BJ (cell line): ENCODE measurements at places on chromosomes 3 and 15.

- DNase-seq = no peak
Measured at GRCh38 chr3:66656609-66657008, 155.8 kb upstream of the LRIG1 start.

- no peak for DNase-seq
Measured at GRCh38 chr15:55789066-55789660, 46.2 kb upstream of the PRTG start.

DNA sequence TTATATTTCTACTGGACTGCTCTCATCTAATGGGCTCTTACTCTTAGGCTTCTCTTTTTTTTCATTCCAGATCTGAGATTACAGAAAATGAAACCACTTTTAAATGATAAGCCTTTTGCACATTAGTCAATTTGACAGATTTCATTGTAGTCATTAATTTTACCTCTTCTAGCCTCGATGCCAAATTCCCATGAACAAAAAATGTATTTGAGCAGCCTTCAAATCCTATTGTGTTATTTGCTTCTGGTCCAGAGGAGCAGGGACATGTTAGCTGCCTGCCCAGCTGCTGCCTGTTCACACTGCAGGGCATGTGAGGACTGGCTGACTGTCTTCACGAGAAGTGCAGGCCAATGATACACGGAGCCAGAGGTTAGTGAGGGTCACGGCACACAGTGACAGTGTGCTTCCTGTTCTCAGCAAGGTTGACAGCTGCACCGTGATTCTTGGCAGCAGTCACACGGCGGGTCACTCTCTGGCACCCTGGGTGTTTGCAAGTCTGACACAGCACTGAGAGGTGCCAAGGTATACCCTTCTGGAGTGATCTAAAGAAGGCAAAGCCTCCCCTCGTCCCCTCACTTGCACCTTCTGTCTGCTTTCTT is 40.8 kb downstream of the KAT2B start:
- no peak for DNase-seq

- DNase-seq = no peak
Measured at GRCh38 chr3:47385007-47385406, 4.2 kb downstream of the PTPN23 start.

DNA sequence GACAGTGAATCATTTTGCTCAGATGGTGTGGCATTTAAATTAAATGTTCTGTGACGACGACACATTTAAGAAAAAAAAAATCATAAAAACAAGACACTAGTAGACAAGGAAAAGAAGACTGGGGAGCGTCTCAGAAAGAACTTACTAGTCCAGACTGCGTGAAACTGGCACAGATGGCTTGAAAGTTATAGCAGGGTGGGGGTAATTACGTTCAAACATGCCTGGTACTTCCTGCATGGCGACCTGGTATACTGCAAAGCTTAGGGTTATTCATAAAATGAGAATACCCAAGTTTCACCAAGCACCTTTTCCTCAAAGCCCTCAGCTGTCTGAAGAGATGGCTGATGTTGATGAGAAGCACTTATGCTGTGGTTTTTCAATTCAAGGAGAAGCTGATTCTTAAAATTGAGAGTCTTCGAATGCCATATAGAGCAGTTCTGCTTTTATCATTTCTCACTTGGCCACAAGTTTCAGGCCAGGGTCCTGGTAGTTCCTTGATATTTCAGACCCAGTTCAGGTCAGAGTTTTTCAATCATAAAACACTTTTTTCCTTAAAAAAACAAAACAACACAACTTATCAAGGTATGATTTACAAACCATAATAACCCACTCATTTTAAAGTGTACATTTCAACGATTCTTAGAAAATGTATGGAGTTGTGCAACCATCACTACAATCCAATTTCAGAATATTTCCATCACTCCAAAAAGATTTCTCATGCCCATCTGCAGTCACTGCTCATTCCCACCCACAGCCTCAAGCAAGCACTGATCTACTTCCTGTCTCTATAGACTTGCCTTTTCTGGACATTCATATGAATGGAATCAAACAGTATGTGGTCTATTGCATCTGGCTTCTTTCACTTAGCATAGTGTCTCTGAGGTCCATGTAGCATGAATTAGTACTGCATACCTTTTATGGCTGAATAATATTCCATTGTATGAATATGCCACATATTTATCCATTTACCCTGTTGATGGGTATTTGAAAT is 24.7 kb downstream of the PCOLCE2 start:
- no peak for DNase-seq

DNA sequence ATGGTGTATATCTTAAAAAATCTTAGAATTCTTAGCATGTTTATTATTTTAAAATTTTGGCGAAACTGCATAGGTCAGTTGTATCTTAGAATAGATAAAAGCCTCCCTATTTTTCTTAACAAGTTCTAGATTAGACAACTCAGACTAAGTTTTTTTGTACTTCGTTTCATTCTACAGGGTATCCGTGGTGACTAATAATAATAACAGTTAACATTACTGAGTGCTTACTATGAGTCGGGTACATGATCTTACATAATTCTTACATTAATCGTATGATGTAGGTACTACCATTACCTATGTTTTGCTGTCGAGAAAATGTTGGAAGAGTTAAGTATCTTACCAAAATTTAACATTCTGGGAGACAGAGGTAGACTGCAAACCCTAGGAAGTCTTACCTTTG is 60.7 kb downstream of the UBE2E2 start:
- DNase-seq = no peak

GRCh38 chr3:29152379-29152778 is 128.5 kb upstream of the RBMS3 start:
- DNase-seq = no peak

DNA sequence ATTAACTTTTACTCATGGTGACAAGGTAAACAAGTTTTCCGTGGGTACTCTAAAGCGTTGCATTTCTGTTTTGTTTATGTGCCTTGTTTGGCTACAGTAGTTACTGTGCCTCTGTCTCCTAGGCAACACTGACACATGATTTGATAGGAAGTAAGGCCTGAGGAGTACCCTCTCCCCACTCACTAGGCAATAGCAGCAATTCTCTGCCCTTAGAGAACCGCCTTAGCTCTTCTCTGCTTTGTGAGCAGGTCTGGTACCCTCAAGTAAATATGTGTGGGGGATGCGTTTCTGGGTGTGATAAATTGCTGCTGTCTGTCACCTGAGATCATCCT is at the start of gene IL5RA:
Gene IL5RA (minus strand): TSS at position 76 of the 332 bp plus-strand sequence. CDS start 5,390 bp downstream, outside the sequence.
- no peak for DNase-seq

- peak; percentile 90 for DNase-seq
Measured at GRCh38 chr3:129195731-129196256, 12.1 kb upstream of the CNBP start.

- DNase-seq = no peak
Measured at GRCh38 chr3:76866729-76867408, 173.0 kb upstream of the ROBO2 start.

DNA sequence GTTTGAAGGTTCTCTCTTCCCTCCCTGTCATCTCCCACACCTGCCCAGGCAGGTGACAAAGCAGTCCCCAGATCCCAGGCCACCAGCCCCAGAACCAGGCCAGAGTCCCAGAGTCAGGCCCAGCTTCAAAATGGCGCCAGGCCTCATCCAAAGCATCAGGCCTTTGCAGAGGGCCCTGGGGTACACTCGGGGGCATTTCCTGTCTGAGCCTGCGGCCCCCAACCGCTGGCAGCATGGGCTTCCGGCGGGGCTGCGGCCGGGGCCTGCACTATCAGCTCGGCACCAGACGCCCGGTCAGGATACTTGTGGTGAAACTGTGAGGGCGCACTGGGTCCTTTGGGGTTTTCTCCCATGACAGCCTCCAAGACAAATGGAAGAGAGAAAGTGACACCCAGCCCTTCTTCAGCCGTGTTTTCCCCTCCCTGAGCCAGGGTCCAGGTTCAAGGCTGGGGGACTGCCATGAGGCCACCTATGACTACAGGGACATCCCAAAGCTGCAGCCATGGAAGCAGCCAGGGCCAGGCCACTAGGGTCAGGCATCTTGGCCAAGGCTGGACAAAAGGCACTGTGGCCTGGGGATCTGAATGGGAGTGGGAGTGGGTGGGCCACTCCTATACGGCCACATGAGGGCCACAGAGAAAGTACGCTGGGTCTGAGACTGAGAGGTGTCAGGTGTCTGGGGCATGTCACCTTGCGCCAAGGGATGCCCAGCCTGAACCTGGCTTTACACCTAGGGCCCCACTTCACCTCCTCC is 33.9 kb downstream of the RPN1 start:
- DNase-seq = no peak

DNA sequence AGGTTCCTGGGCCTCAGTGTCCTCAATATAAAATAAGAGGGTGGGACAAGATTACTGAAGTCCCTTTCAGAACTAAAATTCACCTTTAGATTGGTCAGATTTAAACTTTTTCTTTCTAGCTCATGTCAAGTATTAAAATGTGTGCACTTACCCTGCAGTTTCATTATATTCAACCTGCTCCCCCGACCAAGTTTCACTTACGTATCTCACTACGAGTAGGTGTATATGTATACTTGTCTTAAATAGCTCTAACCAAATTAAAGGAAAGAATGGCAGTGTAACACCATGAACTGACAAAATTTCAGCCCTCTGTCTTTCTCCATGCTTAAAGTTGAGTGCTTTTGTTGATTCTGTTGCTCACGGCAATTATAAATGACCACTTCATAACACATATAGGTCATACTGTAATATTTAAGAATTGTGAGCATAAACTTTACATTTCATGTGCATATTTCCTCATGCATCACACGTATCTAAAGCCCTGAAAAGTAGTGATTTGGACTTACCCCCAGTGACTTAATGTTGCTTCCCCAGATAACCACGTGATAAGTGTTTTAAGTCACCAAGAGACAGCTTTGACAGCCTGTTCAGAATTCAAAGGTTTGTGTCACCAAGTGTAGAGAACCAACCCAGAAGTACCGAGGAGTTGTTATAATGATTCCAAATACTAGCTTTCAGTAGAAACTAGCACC is 70.0 kb downstream of the PGPEP1L start:
- no peak for DNase-seq

- no peak for DNase-seq
Measured at GRCh38 chr15:31217566-31218270, 108.9 kb upstream of the KLF13 start.

- DNase-seq = no peak
Measured at GRCh38 chr3:175434561-175434960, 575.4 kb downstream of the NAALADL2 start.

- DNase-seq = no peak
Measured at GRCh38 chr15:96337365-96338023, 7.0 kb downstream of the NR2F2 start.

DNA sequence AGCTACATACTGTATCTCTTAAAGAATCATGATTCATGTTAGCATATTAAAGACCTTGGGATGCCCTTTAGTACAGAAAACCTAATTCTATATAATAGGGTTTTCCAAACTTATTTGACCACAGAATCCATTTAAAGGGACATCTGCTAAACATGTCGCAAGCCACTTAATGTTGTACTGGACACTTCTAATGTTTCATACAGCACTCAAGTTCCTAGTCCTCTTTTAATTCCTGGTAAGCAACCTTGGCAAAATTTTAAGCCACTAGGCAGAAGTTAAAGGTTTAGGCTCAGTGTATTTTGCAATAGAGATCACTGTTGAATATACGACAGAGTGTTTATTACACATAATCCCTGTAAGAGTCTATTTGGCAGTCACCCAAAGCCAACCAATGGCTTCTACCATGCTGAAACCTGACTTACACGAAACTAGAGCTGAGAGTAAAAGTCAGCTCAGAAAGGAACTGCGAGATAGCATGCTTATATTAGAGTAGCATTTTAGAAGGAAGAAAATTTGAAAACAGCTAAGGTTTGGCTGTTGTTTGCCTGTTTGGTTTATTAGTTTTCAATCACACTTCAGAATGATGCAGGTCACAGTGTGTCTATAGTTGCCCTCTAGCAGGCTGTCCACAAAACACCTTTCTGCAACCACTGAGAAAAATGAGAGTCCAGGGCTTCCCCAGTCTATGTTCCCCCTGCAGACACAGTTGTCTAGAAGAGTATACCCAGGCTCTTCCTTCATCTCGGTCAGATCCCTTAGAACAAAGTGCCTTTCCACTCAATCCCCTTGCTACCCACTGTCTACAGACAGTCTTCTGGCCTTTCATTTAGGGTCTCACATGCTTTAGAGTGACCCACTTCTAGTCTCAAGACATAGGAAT is 104.4 kb downstream of the FMN1 start:
- DNase-seq = no peak

DNA sequence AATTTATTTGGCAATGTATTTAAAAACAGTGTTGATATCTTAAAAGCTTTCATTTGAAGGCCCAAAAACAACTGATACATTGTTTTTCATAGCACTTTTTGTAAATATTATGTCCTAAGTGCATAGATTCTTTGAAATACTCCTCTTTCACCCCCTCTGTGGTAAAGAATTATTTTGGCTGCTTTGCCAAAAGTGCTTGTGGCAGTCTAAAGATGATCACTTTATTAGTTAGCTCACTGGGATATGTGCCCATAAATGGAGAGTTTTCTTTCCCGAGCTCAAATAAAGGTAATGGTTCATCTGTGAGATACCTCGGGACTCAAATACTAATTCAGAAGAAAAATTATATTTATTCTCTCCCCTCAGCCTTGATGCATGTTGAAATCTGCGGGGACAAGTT is 16.7 kb downstream of the AKAP13 start:
- DNase-seq = no peak

DNA sequence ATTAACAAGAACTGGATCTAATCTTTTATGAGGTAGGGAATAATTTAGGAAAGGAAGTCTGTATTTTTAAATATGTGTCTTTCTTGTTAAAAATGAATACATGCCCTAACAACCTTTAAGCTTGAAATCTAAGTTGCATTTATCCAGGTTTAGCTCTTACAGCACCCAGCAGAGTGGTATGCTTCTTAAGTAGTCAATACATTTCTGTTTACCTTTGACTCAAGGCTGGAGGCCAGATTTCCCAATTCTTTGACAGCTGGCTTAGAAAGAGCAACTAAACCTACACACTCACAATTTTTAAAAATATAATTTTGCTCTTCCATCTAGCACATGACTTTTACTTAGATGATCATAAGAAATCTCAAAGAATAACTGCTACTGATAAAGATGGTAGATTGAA is 148.9 kb downstream of the DPH6 start:
- DNase-seq = no peak

DNA sequence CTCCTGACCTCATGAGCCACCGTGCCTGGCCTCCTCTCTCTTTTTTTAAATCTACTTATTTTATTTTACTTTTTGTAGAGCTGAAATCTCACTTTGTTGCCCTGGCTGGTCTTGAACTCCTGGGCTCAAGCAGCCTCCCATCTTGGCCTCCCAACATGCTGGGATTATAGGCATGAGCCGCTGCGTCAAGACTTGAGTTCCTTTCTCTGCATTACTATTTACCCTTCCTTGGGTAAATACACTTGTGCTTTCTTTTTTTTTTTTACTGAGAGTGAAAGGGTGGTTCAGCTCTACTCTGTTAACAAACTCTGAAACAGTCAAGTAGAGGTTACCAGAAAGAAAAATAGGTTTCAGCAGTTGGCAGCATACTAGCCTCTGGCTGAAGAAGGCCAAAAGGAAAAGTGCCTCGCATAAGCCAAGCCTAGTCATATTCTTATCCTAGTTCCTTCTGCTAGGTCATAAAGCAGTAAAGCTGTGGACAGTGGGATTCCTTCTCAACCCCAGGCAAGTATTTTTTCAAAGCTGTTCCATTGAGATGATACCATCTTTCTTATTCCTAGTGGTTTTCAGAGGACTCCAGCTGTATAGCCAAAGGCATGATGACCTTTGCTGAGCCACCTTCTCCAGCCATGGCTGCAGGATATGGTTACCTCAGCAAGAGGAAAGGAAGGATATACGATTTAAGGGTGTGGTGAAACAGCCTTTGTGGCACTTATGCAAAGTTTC is 135.1 kb downstream of the RBPMS2 start:
- no peak for DNase-seq
